ENCODE measurements at places on chromosomes 11 and 22.

DNA sequence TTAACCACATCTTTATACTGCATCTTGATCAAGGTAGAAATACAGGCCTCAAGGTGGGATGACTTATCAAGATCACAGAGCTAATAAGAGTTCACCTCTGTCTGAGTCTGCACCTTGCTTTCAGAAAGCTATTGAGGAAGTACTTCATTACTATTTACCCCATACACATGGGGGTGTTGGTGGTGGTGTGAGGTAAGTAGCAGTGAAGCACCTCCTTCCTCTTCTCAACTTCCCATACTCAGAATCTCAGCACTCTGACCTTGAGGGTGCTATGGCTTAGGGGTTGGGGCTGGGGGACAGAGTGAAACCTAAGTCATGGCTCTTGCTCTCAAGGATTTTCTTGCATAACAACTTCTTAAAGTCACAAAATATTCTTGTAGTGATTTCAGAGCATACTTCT lies 56.9 kb downstream of the ME3 start:
- no peak for DNase-seq

DNA sequence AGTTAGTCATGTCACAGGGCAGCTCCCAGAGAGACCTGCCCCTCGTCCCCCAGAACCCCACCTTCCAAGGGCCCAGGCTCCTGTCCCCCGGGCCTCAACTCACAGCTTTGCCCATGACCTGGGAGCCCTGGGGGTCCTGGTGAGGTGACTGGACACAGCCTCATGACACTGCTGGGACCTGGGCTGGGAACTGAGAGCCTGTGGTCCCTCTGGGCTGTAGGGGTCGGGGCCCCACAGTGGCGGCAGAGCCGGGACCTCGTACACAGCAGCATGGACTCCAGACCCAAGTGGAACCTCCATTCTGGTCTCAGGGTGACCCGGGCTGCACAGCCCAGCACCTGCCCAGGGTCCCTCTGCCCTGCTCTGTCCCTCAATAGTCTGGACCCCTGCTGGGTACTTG lies 6.9 kb downstream of the APOBEC3A start:
- no peak for DNase-seq

DNA sequence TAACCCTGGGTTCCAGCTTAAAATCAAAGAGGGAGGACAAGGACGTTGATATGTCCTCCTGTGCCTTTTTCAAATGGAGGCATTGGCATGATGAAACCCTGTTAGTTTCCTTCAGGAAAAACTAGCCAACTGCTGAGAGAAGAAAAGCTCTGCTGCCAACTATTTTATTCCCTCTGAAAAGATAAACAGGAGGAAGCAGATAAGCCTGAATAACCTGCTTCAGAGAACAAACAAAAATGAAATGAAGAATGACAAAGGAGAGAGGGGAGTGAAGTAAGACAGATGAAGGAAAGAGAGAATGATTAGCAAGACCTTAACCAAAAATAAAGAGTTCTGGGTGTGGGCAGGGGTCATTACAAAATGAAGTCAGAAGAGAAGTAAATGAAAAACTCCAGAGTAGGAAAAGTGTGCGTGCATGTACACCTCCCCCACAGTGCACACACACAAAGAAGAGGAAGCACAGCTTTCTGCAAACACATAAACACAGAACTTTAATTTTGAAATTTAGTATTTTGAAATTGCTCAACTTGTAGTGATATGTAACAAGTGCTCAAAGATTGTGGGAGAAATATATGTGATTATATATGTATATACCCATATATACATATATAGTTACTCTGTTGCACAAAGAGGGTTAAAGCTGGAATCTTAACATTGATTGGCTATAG lies 332.2 kb downstream of the LUZP2 start:
- no peak for DNase-seq

DNA sequence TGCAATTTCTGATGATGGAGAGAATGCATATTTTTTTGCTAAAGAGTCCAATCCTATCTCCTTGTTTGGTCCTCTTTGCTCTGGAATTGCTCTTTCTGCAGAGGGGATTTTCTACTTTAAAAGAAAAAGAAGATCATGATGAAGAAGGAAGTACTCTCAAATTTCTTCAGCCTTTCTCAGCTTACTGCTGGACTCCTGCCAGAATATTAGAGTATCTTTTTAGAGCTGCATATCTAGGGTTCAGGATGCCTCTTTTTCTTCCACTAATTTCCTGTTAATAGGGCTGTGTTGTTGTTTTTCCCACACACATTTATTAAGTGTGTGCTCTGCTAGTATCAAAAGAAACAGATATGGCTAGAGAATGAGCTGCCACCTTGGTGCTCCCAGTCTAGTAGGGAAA lies 18.2 kb downstream of the UBASH3B start:
- no peak for DNase-seq

- DNase-seq: no peak
These were observed 31.0 kb downstream of the SIK2 start for GRCh38 chr11:111633248-111633647.

- no peak for DNase-seq
These were observed 638 bp downstream of the NRGN start for GRCh38 chr11:124740277-124740882.

DNA sequence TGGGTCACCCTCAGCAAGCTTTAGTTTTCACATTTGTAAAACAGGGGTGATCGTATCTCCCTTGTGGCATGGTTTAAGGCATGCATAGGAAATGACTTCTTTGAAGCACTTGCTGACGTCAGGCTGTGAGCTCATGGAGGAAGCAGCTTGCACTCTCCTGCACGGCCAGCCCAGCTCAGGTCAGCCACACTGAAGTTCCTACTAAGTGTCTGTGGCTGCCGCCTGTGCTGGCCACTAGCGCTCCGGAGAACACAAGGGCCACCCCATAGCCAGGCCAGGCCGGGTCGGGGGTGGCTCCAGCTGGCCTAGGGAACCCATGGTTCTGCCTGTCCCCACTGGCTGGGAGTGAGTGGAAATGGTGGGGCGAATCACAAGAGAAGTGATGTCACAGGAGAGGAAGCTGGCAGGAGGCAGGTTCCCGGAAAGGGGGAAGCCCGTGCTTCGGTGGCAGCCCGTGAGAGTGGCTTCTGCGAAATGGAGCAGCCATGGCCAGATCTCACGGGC lies 28.2 kb downstream of the KCTD17 start:
- no peak for DNase-seq

GRCh38 chr11:31812383-31813381 lies 1.6 kb upstream of the PAX6 start:
- DNase-seq: no peak

DNA sequence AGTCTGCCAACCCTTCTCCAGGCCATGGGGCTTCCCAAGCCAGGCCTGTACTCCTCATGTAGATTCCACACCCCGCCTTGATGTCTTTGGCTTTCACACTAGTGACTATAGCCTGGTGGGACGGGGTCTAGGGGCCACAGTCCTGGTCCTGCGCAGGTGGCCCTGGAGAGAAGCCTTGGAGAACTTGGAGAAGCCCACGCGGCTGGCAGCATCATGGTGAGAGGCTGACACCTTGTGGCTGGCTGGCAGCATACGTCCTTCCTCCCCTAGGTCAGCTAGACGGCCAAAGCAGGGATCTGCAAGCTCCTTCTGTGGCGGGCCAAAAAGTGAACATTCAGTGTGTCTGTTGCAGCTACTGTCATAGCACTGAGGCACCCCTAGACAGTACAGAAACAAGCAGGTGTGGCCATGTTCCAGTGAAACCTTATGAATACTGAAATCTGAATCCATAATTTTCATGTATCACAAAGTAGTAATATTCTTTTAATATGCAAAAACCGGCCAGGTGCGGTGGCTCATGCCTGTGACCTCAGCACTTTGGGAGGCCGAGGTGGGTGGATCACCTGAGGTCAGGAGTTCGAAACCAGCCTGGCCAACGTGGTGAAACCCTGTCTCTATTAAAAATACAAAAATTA lies 42.0 kb downstream of the FAM83F start:
- DNase-seq: peak; percentile 16

DNA sequence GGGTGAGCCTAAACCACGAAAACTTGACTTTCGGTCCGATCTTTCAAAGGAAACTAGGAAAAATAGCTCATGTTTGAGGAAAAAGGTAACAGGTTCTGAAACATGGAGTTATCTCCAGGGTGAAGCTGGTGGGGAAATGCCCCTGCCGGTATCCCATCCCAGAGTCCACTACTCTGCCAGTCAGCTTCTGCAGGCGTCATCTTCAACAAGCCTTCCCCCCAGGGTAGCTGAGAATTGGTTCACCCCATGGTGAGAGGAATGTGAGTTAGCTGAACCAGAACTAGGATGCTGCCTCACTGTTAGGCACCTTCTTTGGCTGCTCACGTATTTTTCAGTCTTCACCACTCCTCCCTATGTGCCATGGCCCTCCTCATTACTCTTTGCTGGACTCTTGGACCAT lies 1.1 kb downstream of the GVQW3 start:
- DNase-seq: no peak

DNA sequence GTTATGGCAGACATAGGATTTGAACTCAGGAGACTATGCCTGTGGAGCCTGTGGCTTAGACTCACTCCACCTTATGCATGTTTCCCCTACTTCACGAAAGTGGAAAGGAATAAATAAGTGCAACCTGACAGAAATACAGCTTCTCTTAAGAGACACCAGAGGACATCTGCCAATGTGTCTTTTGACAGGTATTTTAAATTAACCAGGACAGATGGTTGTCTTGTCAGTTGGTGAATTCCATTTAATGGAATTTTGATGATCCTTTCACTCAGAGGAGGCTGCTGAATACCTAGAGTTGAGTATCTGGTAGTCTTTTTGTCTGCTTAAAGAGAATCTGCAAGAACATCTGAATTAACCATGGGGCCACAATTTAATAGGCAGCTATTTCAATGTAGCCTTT lies 46.1 kb downstream of the NELL1 start:
- DNase-seq: no peak

DNA sequence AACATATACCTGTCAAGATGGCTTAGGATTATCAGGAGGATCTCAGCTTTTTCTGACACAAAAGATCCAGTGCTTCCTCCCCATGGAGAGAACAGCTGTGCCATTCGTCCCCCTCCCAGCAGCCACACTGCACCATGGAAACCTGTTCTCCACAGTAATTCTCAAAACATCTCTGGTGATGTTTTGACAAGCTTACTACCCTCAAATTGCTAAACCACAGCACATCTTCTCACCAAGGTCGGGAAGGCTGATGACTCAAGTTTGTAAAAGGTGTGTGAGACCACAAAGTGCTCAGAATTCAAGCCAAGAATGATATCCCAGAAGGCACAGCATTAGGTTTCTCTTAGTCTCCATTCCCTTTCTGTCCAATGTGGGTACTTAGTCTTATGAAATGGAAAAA lies 3.9 kb upstream of the RAB38 start:
- DNase-seq: no peak

- no peak for DNase-seq
These were observed 640 bp downstream of the PPP1CA start for GRCh38 chr11:67400942-67401494.

DNA sequence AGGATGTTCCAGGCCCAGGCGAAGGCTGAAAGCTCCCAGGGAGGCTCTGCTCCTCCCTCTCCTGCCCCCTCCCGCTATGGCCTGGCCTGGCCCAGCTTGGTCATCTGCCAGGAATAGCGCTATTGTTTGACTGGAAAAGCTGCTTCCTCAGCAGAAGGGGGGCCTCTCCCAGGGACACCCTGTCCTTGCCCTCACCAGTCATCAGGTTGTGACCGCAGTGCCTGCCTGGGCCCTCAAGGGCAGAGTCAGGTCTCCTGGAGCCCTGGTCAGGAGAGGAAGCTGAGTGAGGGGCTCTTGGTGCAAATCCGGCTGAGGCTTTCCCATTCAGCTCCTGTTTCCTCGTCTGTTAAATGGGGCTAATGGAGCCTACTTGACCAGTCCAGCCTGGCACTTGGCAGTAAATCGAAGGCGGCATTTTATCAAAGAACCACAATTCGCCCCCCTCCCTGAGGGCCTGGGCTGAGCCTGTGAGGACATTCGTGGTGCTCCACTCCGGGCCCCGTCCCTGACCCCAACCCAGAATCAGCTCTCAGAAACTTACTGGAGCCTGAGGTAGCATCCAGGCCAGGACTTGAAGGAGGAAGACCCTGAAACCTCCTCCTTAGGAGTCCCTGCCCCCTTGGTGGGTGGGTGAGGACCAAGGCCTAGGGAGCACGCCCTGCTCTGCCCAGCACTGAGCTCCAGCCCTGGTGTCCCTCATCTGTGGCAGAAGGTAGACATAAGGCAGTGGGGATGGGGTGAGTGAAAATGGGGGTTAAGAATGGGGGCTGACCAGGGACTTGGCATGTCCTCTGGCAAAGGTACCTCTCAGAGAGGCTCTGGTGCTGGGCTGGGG lies 2.0 kb upstream of the CASTOR1 start:
- no peak for DNase-seq

GRCh38 chr22:39360674-39361413 lies 11.1 kb downstream of the SYNGR1 start:
- DNase-seq: no peak

- no peak for DNase-seq
These were observed 11.5 kb upstream of the RAB39A start for GRCh38 chr11:107916671-107917241.

DNA sequence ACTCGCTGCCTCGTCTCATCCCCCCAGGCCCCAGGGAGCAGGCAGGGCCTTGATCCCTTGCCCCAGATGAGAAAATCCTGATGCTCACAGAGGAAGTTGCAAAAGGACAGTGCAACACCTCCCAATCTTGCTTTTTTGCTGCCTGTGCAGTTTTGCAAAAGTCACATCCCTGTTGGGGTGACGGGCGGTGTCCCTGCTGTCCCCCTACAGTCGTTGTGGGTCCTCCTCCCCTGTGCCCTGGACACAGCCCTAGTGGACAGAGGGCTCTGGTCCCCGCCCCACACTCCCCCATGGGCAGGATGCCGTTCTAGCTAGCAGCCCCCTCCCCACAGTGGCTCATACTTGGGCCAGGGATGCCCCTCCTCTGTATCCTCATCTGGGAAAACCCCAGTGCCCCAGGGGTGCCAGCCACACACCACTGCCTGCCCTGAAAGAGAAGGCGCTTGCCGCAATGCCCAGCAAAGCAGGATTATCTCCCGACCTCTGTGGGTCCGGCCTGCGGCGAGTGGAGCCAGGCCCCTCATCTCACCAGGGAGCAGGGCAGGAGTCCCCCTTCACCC lies 18.4 kb upstream of the CTSD start:
- no peak for DNase-seq

DNA sequence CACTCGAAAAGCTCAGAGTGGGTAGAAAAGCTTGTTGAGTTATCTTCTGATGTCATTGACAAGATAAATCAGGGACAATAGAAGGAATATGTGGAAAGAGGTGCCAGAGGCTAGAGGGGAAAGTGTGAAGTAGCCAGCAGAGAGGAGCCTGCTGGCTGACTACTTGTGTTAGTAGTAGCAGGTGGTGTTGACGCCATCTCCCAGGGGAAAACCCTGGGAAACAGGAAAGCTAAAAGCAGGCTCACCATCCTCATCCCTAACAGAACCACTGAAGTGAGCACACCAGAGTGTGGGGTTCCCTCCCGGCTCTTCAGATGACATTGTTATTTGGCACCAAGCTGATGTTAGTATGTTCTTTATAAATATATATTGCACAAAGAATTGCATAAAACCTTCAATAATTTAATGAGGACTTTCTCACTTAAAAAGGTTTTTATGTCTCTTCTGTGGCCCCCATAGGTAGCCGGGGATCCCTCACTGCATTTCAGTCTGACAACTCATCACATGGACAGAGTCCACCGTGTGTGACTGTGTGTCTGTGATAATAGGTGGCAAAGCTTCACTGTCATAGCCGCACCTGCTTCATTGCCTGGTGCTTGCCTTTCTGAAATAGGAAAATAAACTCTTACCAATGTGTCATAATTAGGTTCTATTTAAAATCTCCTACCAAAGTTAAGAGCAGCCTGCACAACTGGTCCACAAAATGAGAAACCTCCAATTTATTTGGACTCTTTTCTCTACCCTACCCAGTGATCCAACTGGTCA lies 63.2 kb upstream of the TOP3B start:
- DNase-seq: peak; percentile 16

- DNase-seq: no peak
These were observed 1.1 kb downstream of the CBX6 start for GRCh38 chr22:38870791-38871359.

GRCh38 chr11:12303421-12304149 lies 73.8 kb upstream of the PARVA start:
- no peak for DNase-seq
